ENCODE measurements at places on chromosomes 4 and X.

- no peak for DNase-seq
Measured at GRCh38 chrX:142251680-142252079, 46.6 kb upstream of the MAGEC2 start.

- no peak for DNase-seq
Measured at GRCh38 chr4:145851511-145852201, 87.0 kb downstream of the ZNF827 start.

- peak; percentile 35 for DNase-seq
Measured at GRCh38 chrX:69163936-69164741, 1.1 kb downstream of the PJA1 start.

- no peak for DNase-seq
Measured at GRCh38 chr4:187840814-187841213, 154.8 kb upstream of the ZFP42 start.

GRCh38 chrX:39361736-39362135, 560.5 kb downstream of the MID1IP1 start:
- no peak for DNase-seq

- DNase-seq, result no peak
Measured at GRCh38 chrX:49257846-49258748, 6.4 kb downstream of the FOXP3 start.
